Activated T-cell treated with anti-CD3 and anti-CD28 coated beads, Interleukin-2, amount 50 U/mL, for 72 hours (primary cell): ENCODE measurements at places on chromosomes 7 and 10. TPM values are rescaled to one million over a fixed set of nuclear protein-coding genes. Genes with fewer than 3 reads are reported as not detected.

- no peak overlapping the region for H3K4me3 ChIP-seq
- no peak for DNase-seq
- H3K27ac ChIP-seq = no peak overlapping the region
- H3K4me1 ChIP-seq = peaks cover 6% of the 10 kb centered on the region
Measured at GRCh38 chr7:25664593-25664992, 436.3 kb upstream of the NPVF start.

Gene DGKI
- 17.8 TPM for total RNA-seq

Gene BAIAP2L1
- total RNA-seq = 9.6 TPM

Gene OSBPL3
- total RNA-seq = 53.0 TPM

Gene TMEM196
- not detected for total RNA-seq

- H3K27me3 ChIP-seq = no peaks in the 10 kb centered on the region
- peaks cover 17% of the 10 kb centered on the region for H3K36me3 ChIP-seq
- DNase-seq = peak; percentile 43
- H3K27ac ChIP-seq = peak overlapping the region; percentile 99
Measured at GRCh38 chr7:131027287-131027773, 293.3 kb upstream of the KLF14 start.

GRCh38 chr7:70131817-70132216 lies 533.5 kb downstream of the AUTS2 start:
- H3K27me3 ChIP-seq = no peaks in the 10 kb centered on the region
- no peaks in the 10 kb centered on the region for H3K4me1 ChIP-seq
- peaks cover 2% of the 10 kb centered on the region for H3K36me3 ChIP-seq
- no peak overlapping the region for H3K4me3 ChIP-seq
- no peak overlapping the region for H3K27ac ChIP-seq

DNA sequence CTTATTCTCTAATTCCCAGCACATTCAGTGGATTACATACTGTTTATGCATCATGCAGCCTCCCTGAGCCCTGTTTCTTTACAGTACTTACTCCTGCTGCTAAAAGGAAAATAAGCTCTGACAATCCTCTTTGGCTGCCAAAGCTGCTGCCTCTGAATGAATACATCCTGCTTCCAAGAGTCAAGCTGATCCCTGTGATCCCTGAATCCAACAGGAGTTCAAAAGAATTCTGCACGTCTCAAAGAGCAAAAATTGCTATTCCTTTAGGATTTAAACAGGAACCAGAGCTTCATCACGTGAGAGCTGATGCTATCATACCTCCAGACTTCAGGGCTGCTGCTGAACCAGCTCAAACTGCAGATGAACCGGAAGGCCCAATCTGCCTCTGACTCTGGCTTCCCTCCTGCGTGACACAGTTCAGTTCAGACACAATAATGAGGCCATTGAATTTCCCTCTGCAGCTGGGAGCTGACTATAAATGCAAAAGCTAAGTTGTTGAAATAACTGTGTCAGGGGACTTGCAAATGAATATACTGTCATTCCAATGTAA lies 851.0 kb upstream of the PHF14 start:
- H3K4me1 ChIP-seq = no peaks in the 10 kb centered on the region
- H3K36me3 ChIP-seq = no peaks in the 10 kb centered on the region
- no peaks in the 10 kb centered on the region for H3K27me3 ChIP-seq
- no peak overlapping the region for H3K27ac ChIP-seq

Gene SPACDR
- total RNA-seq = 5.4 TPM

DNA sequence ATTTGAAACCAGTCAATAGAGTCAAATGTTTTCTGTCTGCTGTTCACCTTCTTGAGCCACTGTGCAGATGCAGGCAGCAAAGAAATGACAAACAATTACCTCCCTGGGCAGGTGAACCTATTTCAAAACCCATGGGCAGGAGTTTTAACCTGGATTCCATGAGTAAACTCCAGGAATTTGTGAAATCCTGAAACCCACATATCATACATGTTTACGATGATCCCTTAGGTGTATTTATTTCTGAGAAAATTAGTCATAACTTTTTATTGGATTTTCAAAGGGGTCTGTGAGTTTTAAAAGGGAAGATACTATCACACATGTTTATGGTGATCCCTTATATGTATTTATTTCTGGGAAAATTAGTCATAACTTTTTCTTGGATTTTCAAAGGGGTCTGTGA lies 59.8 kb downstream of the ARL5B start:
- H3K27me3 ChIP-seq = peaks cover 5% of the 10 kb centered on the region
- H3K4me3 ChIP-seq = no peak overlapping the region
- no peaks in the 10 kb centered on the region for H3K4me1 ChIP-seq
- H3K36me3 ChIP-seq = no peaks in the 10 kb centered on the region
- H3K27ac ChIP-seq = no peak overlapping the region
- DNase-seq = no peak

- H3K4me1 ChIP-seq = no peaks in the 10 kb centered on the region
- H3K27me3 ChIP-seq = peaks cover 10% of the 10 kb centered on the region
- H3K27ac ChIP-seq = no peak overlapping the region
- no peak overlapping the region for H3K4me3 ChIP-seq
- DNase-seq = no peak
Measured at GRCh38 chr10:89275383-89275782, 23.8 kb upstream of the LIPA start.

DNA sequence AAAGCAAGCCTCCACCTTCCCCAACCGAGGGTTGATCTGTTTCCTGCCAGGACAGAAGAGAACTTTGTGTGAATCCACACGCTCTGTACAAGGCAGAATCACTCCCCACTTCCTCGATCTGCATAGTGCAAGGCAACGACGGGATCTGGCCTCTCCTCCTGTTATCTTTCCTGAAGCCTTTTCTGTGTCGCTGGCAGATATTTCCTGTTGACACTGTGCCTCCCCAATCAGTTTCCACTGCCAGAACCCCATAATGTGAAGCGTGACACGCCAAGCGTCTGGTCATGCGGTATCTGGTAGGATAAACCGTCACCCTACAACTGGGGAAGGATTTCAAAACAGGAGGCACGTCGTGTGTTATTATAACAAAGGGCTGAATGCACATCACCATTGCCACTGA lies 57.2 kb downstream of the FAM171A1 start:
- H3K27me3 ChIP-seq = no peaks in the 10 kb centered on the region
- H3K27ac ChIP-seq = no peak overlapping the region
- no peak for DNase-seq
- no peaks in the 10 kb centered on the region for H3K36me3 ChIP-seq

GRCh38 chr7:99041526-99041925 lies 102.4 kb downstream of the SMURF1 start:
- peaks cover 19% of the 10 kb centered on the region for H3K36me3 ChIP-seq
- DNase-seq = no peak
- H3K4me3 ChIP-seq = no peak overlapping the region
- H3K27me3 ChIP-seq = no peaks in the 10 kb centered on the region
- H3K27ac ChIP-seq = peak overlapping the region; percentile 15

Gene UBN2
- total RNA-seq = 18.8 TPM

- H3K36me3 ChIP-seq = no peaks in the 10 kb centered on the region
- H3K4me3 ChIP-seq = no peak overlapping the region
- H3K4me1 ChIP-seq = no peaks in the 10 kb centered on the region
- H3K27ac ChIP-seq = no peak overlapping the region
Measured at GRCh38 chr7:45267262-45267661, 109.7 kb downstream of the RAMP3 start.

DNA sequence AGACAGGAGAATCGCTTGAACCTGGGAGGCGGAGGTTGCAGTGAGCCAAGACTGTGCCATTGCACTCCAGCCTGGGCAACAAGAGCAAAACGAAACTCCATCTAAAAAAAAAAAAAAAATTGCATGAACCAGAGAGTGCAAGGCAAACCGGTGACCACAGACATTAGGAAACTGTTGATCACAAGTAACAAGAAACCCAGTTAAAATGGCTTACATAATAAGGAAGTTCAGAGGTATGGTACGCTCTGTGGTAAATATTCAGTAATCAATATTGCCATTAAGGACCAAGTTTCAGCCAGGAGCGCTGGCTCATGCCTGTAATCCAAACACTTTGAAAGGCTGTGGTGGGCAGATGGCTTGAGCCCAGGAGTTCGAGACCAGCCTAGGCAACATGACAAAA lies 9.2 kb upstream of the NT5C2 start:
- no peak overlapping the region for H3K4me3 ChIP-seq
- H3K27ac ChIP-seq = no peak overlapping the region
- peaks cover 9% of the 10 kb centered on the region for H3K4me1 ChIP-seq
- no peaks in the 10 kb centered on the region for H3K36me3 ChIP-seq
- no peak for DNase-seq

Gene ZNF467
- total RNA-seq = 0.53 TPM

DNA sequence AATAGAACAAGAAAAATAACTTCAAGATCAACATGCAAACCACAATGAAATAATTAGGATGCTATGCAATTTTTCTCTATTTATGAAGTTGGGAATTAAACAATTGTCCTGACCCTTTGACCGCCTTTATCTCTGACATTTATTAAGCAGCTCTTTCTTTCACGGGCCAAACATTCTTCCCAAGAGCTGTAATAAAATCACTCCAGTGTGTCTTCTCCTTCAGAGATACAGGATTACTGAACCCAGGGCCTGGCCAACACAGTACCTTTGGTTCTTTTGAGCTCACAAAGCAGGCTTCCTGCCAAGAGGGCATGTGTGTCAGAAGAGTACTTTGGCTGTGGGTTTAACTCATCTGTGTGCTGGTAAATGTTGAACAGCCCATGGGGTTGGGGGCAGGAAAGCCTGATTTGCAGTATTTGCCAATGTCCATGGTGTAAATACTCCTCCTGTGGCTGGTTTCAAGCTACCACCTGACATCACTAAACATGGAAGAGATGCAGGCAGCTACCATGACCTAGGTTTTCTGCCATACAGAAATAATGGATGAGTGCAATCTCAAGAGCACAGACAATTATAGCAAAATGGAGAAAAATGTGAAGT lies 121.7 kb downstream of the FANK1 start:
- no peak overlapping the region for H3K4me3 ChIP-seq
- DNase-seq = no peak
- H3K27ac ChIP-seq = no peak overlapping the region
- H3K36me3 ChIP-seq = no peaks in the 10 kb centered on the region
- H3K4me1 ChIP-seq = peaks cover 9% of the 10 kb centered on the region
- no peaks in the 10 kb centered on the region for H3K27me3 ChIP-seq

Gene CALY
- total RNA-seq = not detected

DNA sequence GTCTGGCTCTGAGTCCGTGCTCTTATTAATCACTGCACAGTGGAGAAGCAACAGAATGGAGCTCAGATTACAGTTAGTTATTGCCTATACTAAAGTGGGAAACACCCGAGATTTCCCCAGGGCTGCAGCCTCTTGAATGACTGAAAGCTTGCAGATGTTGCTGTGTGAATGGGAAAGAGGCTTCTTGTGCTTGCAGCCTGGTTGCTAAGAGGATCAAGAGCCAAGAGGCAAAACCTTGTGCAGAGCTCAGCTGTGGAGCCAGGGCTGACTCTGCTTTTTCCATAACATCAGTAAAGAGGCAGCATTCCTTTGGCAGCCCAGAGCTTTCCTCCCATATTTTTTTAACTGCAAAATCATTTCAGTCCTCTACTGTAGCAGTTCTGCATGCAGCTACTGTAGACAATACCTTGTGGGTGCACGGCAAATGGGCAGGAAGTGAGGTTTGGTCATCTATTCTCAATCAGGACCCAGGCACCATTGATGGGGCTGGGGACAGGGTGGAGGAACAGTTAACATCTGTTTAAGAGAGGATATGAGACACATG lies 86.5 kb downstream of the RALA start:
- no peak overlapping the region for H3K4me3 ChIP-seq
- DNase-seq = no peak
- no peaks in the 10 kb centered on the region for H3K27me3 ChIP-seq
- H3K27ac ChIP-seq = no peak overlapping the region
- H3K4me1 ChIP-seq = no peaks in the 10 kb centered on the region
